ENCODE measurements at places on chromosomes 1 and 21.

- DNase-seq, result no peak
Measured at GRCh38 chr21:15061747-15062605, 2.8 kb downstream of the NRIP1 start.

DNA sequence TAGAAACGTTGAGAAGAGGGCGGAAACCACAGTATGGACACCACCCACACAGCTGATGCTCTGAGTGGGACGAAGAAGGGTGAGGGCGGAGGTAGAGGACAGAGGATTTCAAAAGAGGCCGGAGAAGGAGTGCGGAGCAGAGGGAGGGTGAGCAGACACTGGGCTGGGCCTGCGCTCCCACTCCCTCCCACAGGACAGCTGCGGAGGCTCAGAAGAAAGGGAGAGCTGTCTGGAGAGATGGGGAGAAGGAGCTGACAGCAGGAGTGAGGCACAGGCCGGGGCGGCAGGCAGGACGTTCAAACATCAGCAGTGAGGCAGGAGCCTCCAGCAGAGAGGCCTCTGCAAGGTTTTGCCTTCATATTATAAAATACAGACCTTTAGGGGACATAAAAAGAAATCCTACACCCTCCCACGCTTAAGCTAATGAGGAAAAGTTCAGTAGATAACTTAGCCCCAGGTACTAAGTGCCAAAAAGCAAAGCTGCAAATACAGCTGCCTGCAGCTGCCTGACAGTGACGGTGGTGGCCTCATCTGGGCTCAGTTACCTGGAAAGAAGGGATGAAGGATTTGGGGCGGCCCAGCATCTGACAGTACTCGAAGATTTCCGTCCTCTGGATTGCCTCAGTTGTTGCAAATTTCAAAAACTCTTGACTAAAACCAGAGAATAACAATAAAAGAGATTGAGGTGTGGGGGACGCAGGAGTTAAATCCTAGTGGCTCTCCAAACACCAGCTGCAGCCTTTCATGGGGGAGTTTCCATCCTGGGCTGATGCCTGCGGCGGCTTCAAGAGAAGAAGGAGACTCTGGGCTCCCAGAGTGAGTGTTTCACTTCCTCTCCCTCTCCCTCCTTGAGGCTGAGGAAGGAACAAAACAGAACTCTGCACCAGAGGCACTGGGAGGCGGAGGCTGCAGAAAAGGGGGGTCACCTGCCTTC is 25.6 kb downstream of the SEC16B start:
- no peak for DNase-seq

DNA sequence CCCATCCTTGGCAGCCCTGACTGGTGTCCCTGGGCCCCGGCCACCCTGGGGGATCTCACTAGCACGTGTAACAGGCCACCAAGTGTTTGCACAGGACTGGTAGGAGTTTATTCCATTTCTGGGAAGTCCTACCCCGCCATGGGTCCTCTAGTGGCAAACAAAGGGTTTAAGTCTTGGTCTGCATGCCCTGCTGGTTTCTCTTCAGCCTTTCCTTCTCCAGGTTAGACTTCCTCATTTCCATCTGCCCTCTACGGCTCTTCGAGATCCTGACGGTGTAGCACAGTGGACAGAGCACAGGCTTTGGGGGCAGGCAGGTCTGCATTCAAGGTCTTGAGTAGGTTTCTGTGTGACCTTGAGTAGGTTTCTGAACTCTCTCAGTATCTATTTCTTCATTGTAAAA is 2.8 kb downstream of the AGTRAP start:
- no peak for DNase-seq

DNA sequence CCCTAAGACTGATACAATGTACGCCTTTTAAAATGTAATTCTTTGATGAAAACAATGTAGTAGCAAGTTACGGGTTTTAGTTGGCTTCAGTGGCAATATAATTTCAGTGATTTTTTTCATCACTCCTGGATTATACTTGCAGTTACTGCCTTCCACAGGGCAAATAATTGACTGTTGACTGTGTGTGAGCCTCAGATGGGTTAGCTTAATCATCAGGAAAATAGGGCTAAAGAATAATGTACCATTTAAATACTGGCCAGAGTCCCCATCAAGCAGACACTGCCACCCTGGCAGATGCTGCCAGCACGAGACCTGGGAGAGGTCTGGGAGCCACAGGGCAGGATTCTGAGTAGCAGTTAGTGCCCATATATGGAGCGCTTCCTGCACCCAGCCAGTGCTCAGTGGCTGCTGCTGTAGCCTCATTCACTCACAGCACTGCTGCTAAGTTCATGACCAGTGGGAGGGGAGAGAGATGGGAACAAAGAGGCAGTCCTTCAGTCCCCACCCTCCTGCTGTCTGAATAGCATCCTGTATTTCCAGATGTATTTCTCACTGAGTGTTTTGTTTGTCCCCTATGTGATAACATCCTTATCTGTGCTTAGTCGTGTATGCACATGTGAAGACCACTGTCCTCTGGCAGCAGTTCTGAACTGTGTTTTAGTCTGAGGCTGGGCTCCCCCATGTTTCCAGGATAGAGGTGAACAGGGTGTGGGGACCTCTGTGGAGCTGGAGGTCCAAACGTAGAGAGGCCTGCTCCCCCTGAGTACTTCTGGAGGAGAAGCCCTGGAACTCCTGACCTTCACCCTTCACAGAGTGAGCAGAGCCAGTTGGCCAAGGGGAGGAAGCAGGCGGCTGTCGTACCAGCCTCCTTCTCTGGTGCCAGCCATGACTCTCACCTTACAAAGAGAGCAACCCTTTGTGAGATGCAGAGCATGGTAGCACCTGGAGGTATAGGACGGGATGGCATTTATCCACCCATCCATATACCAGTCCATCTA is 80.4 kb downstream of the ADARB1 start:
- DNase-seq, result peak; percentile 58

DNA sequence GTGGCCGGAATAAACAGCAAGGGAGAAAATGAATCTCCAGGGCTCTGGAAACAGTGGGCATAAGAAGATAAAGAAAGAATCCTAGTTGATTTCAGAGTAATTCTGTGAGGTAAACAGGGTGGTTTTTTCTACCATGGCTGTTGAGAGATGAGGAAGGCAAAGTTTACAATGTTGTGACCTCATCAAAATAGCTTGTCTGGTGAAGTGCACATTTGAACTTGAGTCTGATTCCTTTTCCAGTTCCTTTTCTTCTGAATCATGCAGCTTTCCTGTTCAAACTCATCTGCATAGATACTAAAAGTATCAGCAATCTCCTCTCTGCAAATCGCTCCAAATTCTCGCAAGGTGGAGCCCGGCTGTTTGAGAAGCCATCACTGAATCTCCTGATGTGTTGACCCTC is 161.7 kb downstream of the PLPP3 start:
- DNase-seq, result no peak
